ENCODE measurements at places on chromosomes 7 and 10.

DNA sequence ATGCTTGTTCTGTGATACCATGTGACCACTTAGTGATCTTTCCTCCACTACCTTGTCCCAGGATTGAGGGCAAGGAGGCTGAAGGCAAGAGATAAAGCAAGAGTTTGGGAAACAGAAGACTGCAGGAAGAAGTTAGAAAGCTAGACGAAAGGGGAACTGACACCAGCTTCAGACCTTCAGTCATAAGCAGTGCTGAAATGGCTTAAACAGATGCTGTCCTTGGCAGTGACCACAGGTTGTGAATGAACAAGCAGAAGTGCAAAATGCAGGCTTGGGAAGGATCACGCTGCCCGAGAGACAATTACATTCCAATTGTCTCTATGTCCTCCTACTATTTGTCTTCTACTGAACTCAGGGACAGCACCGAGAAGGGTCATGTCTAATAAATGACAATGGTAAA lies 704.9 kb upstream of the AUTS2 start:
- no peak for DNase-seq

- peak; percentile 28 for DNase-seq
These were observed 687 bp downstream of the HELLS start for GRCh38 chr10:94546049-94546900.

DNA sequence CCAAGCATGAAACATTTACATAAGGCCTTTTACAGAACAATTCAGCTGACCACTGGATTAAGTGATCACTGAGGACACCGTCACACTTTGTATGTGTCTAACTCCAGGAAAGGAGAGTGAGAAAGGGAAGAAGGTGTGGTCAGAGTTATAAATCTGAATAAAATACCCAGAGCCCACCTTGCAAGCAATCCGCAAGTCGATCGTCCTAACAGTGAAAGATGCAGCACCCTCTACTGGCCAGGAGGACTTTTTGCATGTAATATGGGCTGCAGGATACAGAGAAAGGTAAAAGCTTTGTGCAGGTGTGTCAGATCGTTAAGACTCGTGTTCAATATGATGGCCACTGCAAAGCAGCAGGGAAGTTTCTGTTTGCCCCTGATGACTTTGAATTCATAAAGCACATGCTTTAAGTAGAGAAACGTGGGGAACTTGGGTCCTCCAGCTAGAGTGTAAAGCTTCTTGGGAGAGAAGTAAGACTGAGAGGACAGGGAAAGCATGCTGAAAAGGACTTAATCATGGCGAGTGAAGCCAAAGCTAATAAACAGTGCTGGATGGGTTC lies 68.5 kb upstream of the BMPER start:
- peak; percentile 20 for DNase-seq

DNA sequence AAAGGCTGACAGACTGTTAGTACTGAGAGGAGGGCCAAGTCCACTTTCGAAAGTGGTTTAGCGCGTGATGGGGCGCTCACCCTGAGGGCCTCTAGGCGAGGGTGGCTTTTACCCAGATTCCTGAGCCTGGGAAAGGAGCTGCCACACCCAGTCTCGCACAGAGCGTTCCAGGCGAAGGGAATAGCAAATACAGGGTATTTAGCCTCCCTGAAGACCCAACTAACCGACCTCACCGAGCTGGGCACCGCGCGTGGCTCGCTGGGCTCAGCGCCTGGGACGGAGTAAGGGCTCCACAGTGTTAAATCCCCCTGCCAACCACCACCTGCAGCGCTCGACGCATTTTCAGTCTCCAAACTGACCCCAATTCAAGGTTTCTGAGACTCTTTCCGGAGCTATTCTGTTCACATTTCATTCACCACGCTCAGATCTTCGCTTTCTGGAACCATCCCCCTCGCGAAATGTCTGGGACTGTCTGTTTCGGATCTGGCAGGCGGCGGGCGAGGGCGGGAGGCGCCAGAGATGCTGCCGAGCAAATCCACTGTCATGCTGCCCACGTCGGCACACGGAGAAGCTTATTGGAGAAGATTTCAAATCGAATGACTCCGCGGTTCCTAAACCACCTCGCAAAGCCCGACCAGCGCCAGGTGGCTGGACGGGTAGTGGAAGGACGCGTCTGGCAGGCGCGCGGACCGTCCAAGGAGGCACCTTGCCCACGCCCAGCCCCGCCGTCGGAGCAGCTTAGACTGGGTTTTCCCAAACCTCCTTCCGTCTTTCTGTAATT lies 1.4 kb upstream of the OSBPL3 start:
- DNase-seq: no peak

DNA sequence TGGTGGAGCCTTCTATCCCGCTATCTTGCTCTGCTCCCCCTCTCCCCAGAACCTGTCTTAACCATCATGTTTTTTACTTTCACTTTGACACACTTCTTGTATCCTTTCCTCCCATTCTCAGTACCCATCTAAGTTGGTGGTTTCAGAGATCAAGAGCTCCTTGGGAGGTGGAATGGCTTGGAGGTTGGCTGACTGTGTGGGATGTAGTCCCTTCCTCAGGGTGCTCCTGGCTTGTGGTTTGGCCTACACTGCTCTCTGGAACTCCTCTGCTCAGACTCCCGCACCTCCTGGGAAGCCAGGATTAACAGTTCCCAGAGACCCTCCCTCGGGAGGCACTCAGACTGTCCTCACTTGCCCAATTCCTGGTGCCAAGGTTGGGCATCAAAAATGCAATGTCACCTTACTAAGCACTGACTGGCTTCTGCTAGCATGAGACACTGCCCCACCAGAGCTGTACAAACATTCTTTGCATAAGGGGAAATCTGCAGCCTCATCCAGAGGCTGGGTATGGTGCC lies 93.1 kb upstream of the NAMPT start:
- DNase-seq: no peak

GRCh38 chr7:14902589-14903067 lies at the start of gene DGKB:
Gene DGKB (minus strand): TSS chr7:14902751.
- peak; percentile 27 for DNase-seq

DNA sequence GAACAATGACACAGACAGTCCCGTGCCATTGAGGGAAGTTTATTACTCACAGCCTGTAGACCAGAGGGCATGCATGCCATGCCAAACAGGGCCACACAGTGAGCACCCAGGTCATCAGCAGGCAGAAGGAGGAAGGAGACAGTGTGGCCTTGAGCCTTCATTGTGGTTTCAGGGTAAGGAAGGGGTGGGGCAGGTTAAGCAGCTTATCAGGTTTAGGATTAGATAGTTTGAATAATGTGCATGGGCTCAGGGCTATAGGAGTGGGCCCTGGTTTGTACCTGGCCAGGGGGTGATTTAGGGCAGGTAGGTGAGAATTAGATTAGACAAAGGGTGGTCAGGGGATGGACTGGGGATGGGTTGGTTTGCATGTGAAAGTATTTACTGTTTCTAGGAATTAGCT lies 67.9 kb downstream of the ADCY1 start:
- DNase-seq: no peak

GRCh38 chr7:83020161-83020560 lies 142.5 kb downstream of the PCLO start:
- no peak for DNase-seq

DNA sequence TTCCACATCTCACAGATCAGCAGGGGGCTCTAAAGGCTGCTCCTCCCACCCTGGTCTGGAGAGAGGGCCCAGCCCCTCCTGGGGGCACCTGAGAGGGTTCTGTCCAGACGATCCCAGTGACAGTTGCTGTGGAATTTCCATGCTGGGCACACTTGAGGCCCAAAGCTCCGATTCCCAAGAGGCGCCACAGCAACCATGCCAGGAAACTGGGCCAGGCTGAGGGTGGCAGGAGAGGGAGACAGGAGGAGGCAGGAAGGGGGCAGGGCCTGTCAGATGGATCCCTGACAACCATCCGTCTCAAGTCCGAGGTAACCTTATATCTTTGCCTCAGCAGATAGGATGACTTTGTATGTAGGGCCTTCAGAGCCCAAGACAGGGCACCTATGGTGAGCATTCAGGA lies 4.3 kb upstream of the NOS3 start:
- DNase-seq: no peak

DNA sequence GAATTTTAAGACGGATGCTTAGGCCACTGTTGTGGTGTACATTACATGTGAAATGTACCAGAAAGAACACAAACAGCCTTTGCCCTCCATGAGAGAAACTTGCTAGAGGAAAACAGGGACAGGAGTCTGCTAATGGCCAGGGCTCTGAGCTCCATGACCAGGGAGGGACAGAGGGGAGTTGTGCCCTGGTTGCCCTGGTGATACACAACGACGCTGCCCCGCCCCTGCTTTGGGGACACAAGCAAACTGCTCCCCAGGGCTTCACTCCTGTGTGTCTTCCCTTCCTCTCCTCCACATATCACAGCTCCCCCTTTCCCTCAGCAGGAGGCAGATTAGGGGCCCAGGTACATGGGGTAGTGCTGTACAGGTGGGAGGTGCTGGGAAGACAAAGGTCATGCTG lies 36.2 kb downstream of the AMPH start:
- DNase-seq: no peak

GRCh38 chr10:12479924-12480323 lies 130.6 kb downstream of the CAMK1D start:
- no peak for DNase-seq

GRCh38 chr10:112030431-112030830 lies 153.1 kb downstream of the GPAM start:
- no peak for DNase-seq

GRCh38 chr7:75050501-75050900 lies 23.1 kb downstream of the RCC1L start:
- DNase-seq: no peak

- DNase-seq: no peak
These were observed 106.3 kb downstream of the INSYN2A start for GRCh38 chr10:127090138-127090537.

GRCh38 chr10:110805292-110805691 lies 66.4 kb upstream of the PDCD4 start:
- no peak for DNase-seq

DNA sequence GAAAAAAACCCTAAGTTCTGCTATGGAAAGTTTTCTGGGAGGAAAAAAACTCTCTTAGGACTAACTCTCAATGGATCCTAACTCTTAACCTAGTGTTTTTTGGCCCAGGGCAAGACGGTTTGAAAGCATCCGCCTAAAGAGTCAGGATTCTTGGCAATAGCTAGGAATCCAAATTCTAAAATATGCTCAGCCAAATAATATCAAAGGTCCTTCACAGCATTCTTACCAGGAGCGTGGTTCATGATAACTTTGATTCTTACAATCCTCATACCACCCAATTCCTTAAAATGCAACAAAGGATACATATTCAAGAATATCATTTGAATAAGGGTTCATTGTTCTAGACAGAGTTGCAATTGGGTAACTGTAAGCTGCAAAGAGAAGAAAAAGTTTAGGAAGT lies 21.3 kb downstream of the CPA1 start:
- no peak for DNase-seq

- no peak for DNase-seq
These were observed 141.4 kb upstream of the STK17A start for GRCh38 chr7:43441231-43442130.

GRCh38 chr10:5466451-5467206 lies 32.7 kb downstream of the CALML5 start:
- no peak for DNase-seq

GRCh38 chr10:125812128-125812750 lies 10.8 kb downstream of the UROS start:
- DNase-seq: no peak

DNA sequence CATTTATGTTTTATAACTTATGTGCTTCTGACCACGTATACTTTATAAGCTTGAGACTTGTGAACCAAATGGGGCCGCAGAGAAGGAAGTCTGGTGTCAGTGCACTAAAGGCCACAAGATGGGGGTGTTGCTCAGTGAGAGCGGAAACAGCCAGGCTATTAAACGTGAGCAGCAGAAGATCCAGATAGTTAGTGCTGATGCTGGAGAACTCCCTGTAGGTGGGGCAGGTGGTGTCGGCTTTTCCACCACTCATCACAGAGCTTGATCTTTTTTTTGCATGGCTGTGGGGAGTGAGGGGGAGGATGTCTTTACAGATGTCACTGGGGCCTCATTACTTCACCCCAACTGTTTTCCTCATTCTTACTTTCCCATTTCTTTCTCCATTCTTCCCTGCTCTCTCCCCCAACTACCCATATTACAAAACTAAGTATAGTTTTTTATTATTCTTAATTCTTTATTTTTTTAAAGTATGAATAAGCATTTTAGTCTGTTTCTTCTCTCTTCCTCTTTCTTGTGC lies 34.7 kb downstream of the ACADSB start:
- peak; percentile 80 for DNase-seq

- DNase-seq: no peak
These were observed 965 bp upstream of the PROSER2 start for GRCh38 chr10:11822026-11822756.

GRCh38 chr10:82267014-82267413 lies 392.0 kb downstream of the NRG3 start:
- DNase-seq: no peak

DNA sequence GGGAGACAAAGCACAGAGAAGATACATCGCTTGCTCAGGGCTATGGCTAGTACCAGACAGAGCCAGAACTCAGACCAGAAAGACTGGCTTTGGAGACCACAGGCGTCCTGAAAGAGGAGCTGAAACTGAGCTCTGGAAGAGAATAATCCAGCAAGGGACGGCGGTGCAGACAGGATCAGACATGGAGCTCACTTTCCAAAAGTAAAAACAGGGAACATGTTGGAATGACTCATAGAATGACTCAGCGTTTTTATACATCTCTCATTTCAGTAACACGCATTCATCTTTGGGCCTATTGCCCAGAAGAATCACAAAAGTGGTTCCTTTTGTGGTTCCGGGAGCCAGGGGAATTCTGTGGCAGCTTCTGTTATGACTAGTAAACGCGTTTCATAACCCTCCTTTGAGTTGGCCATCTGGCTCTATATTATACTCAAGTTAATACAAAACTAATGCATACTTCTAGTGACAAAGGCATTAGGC lies 37.2 kb downstream of the PLEKHS1 start:
- no peak for DNase-seq

DNA sequence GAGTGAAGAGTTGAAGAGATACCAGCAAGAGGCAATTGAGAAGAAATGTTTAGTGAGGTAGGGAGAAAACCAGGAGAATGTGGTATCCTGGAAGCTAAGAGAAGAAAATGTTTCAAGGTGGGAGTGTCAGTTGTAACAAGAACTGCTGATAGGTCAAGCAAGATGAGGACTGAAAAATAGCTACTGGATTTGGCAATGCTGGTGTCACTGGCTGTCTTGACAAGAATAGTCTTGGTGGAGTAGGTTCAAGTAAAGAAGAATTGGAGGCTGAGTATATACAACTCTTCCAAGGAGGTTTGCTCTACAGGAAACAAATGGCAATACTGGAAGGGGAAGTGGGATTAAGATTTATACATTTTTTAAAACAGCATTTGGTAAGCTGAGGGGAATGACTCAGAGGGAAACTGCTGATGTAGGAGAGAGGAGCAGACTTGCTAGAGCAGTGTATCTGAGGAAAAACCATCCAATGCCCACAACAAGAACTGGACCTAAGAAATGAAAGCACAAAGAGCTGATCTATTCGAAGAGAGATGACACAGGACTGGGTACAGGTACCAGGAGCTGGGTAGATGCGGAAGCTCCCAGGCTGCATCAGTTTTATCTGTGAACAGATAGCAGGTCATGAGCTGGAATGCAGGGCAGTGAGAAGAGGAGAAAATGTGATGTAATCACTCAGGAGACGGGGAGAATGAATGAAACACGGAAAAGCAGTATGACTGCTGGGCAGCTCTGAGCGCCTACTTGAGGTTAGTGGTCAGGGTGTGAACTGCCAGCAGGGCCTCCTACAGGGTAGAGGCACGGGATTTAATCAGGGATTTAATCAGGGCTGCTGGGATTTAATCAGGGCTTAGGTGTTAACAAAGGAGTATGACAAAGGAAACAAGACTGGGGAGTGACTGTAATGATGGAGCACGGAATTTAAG lies 34.5 kb downstream of the FAM25A start:
- peak; percentile 12 for DNase-seq
